ENCODE measurements at places on chromosomes 3 and 15.

GRCh38 chr3:161043336-161044035, 61.7 kb downstream of the B3GALNT1 start:
- DNase-seq: no peak

GRCh38 chr3:124396339-124396950, 333.8 kb upstream of the UMPS start:
- DNase-seq: no peak

- DNase-seq: no peak
Measured at GRCh38 chr15:101228313-101228712, 23.5 kb downstream of the CHSY1 start.

GRCh38 chr3:152719264-152719663, 115.7 kb upstream of the P2RY1 start:
- DNase-seq: no peak

GRCh38 chr3:42166662-42167300, 75.6 kb downstream of the TRAK1 start:
- no peak for DNase-seq

DNA sequence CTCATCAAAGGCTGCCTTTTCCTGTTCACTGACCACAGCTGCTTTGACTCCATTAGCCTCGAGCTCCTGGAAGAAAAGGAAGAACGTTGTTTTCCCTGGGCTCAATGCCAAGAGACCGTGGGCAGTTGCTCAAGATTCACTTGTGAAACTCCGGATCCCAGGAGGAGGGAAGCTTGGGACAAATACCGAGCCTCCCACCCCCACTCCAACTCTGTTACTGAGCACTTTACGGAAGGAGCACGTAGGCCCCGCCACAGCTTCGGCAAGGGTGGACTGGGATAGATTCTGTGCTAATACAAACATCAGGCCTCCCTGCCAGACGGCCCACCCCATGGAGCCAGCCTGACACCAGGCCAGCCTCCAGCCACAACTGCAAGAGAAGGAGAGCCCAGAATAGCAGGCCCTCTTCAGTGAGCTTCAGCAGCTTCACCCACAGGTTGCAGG, 10.8 kb upstream of the FANCD2 start:
- DNase-seq: no peak

DNA sequence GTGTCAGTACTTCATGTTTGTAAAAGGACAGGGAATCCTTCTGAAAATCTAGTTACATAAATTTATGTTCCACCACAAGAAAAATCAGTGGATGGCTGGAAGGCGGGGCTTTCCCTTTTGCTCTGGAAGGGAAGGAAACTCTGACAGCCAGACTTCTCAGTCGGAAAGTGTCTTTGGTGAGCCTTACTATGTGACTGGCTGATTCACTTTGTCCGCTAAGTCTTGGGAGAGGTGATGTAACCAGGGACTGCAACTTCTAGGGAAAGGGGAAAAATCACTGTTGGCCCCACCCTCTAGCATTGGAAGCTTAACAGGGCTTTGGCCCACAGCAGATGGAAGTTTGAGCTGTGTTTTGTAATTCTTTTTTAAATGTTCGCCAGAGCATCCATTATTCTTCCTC, 281.4 kb upstream of the CTDSPL start:
- DNase-seq: no peak

GRCh38 chr15:71448688-71449114, 333.4 kb downstream of the THSD4 start:
- DNase-seq: no peak

- no peak for DNase-seq
Measured at GRCh38 chr3:78258798-78259197, 1218.9 kb downstream of the ROBO2 start.

DNA sequence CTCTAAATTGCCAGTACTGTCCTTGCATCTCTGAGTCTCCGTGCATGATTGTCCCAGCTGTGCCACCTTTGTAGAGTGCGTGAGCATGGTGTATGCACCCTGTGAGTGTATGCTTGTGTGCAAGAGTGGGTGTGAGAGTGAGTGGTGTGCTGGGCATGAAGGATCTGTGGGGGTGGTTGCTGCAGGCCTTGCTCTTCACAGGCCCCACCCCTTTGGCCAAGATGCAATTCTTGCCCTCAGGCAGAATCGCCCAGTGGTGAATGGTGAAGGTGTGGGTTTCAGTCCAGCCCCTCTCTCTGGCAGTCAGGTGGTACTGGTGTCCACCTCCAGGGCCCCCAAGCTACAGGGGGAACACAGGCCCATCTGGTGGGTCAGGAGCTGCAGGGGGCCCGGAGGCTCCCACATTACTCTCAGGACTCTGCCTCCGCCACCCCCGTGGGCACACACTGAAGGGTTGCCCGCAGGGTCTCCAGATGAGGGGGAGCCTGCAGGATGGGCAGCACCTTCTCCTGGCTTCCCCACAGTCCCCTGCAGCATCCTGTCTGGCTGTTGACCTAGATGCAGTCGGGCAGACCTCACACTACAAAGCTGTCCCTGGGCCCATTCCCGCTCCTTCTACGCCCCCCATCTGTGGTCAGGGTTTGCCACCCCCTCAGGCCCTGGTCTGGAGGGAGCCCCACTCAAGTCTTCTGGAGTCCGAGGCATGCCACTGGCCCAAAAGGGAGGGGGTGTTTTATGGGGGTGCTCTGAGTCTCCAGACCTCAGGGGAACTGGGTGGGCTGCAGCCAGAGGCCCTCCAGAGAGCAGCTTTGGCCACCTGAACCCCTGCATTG, 8.3 kb upstream of the ROPN1B start:
- DNase-seq: no peak

GRCh38 chr3:74523811-74524210, 90.6 kb downstream of the CNTN3 start:
- no peak for DNase-seq

DNA sequence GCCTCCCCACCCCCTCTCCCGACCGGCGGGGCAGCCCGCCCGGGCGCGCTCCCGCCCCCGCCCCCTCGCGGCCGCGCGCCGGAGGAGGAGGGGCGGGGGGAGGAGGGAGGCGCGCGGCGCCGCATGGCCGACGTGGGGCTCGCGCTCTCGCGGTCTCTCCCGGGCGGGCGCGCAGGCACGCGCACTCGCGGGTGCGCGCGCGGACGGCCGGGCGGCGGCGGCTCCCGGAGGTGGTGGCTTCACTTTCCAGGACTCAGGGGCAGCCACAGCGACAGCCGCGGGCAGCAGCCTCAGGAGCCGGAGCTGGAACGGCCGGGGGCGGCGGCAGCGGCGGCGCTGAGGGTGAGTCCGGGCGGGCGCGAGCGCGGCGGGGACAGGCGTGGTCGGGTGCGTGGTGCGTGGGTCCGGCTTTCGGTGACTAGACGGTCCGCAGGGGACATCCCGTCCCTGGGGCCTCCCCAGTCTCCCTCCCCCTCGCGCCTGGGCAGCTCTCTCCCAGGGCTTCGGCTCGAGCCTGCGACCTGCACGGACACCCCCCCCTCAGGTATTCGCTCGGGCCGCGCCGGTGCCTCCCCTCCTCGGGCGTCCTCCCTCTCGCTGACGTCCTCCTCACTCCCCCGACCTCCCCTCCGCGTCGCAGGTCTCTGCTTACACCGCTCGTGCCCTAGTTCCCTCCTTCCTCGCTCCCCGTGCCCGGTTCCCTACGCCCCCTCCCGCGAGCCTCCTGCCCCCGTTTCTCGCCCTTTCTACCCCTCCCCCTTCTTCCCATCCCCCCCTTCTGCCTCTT, at the start of gene UBE2E2:
UBE2E2 (plus strand) TSS at position 407 of the 787 bp plus-strand sequence.
- no peak for DNase-seq

DNA sequence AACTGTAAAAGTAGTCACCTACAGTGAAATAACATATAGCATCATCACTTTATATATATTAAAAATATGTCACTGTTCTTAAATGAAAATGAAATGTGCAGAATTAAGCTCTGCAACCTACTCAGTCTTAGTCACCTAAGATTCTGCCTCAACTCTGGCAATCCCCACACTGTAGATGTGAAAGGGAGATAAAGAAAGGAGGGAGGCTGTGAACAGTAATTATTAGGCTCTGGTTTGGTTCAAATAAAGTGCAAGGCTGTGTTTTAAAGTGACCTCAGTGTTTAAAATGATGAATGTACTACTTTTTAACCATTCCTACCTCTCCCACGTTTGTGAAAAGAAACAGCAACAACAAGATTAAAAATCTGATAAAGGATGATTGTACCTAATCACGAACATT, 72.2 kb downstream of the ATP8B4 start:
- DNase-seq: no peak

DNA sequence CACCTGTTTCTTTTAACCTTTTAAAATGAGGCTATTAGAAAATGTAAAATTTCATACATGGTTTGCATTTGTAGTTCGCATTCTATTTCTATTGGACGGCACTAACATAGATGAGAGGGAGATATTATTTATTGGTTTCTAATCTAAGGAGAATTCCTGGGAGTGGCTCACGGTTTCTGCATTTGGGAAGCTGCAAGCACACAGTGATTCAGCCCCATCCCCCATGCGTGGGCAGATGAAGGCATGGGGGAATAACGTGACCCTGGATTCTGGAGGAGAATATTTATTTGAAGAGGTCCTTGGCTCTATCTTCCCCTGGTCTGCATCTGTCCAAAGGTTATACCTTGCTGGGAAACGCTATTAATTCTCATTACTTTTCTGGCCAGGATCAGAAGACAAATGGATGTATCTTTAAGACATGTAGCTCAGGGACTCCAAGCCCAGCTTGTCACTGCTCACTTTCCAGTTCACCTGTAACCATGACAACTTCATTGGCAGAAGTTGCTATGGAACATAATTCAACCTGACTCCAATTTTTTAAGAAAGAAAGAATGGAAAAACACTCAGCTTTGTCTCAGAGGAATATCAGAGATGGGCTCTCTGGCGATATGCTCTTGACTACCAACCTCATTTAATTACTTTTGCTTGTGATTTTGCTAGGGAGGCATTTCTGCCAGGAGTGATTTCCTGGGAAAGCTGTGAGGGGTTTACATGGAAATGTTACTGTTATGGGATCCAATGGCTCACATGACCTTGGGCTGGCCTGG, 27.2 kb upstream of the POMGNT2 start:
- DNase-seq: no peak

GRCh38 chr15:32104061-32104995, 74.0 kb downstream of the CHRNA7 start:
- DNase-seq: no peak

- DNase-seq: no peak
Measured at GRCh38 chr15:91882858-91883586, 29.5 kb downstream of the SLCO3A1 start.

GRCh38 chr3:13683772-13684171, 134.8 kb downstream of the FBLN2 start:
- DNase-seq: no peak

GRCh38 chr15:101710806-101711205, 13.5 kb downstream of the TARS3 start:
- DNase-seq: no peak

- DNase-seq: peak; percentile 9
Measured at GRCh38 chr3:158659454-158660237, 12.8 kb downstream of the LXN start.

- no peak for DNase-seq
Measured at GRCh38 chr3:120428924-120429323, 21.9 kb downstream of the FSTL1 start.

- no peak for DNase-seq
Measured at GRCh38 chr3:42229942-42230688, 35.9 kb downstream of the CCK start.

GRCh38 chr15:25508369-25509002, 69.7 kb upstream of the UBE3A start:
- no peak for DNase-seq

DNA sequence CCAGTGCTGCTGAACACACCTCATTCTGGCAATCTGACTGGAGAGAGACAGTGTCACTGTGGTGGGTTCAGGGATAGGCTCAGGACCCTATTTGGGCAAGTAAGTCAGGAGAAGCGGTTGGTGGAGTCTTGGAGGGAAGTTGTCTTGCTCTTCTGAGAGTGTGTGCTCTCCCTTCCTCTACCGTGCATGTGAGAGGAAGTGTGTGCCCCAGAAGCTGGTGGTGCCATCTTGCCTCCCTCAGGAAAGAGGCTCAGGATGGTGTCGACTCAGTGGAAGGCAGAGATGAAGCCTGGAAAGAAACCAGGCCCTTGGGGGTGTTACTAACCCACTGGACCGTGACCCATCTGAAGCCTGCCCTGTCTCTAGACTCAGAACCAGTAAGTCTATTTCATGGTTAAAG, 6.8 kb upstream of the RARRES1 start:
- no peak for DNase-seq

GRCh38 chr3:113783463-113783862, 36.6 kb downstream of the ATP6V1A start:
- no peak for DNase-seq

DNA sequence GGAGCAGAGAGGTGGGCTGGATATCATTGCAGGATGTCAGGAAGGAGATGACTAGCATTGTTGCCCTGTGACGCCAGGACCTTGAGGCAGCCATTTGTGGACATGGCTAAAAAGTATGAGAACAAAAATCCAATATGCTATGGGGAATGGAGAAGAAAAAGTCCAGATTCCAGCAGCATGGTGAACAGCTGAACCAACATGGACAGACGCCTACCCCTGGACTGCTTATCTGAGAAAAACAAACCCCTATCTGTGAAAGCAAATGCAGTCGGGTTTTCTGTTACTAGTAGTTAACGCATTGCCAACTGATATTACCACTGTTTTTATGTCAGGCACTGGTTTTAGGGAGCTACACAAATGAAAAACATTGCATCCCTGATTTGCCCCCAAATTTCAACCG, 251.2 kb upstream of the RORA start:
- DNase-seq: no peak

GRCh38 chr3:65006300-65006739, 318.5 kb upstream of the ADAMTS9 start:
- no peak for DNase-seq

- no peak for DNase-seq
Measured at GRCh38 chr3:197734667-197735318, 1.9 kb downstream of the RUBCN start.

DNA sequence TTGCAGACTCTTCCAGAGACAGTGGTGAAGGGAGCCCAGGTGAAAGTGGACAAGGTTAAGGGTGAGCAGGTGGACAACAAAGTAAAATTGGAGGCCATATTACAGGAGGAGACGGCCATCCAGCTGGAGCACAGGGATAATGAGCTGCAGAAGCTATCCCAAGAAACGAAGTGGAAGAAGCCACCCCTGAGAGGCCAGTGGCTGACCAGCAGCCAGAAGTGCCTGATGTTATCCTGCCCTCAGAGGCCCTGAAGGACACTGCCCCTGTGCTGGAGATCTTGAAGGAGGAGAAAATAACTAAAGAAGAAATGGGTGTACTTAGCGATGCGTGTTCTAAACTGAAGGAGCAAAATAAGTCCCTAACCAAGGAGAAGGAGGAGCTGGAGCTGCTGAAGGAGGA, 107.6 kb downstream of the SMAD6 start:
- no peak for DNase-seq
